Right ventricle myocardium superior (tissue), 1 donor: ENCODE measurements at places on chromosomes 4 and X. TPM values are rescaled to one million over a fixed set of nuclear protein-coding genes. Genes with fewer than 3 reads are reported as not detected.

The RBM3 gene
- 103 TPM for total RNA-seq

The COL4A6 gene
- total RNA-seq: 7.4 TPM

The PRR27 gene
- total RNA-seq: not detected

- DNase-seq: no peak
Observed at GRCh38 chrX:104435249-104435648, 130.8 kb upstream of the IL1RAPL2 start.

DNA sequence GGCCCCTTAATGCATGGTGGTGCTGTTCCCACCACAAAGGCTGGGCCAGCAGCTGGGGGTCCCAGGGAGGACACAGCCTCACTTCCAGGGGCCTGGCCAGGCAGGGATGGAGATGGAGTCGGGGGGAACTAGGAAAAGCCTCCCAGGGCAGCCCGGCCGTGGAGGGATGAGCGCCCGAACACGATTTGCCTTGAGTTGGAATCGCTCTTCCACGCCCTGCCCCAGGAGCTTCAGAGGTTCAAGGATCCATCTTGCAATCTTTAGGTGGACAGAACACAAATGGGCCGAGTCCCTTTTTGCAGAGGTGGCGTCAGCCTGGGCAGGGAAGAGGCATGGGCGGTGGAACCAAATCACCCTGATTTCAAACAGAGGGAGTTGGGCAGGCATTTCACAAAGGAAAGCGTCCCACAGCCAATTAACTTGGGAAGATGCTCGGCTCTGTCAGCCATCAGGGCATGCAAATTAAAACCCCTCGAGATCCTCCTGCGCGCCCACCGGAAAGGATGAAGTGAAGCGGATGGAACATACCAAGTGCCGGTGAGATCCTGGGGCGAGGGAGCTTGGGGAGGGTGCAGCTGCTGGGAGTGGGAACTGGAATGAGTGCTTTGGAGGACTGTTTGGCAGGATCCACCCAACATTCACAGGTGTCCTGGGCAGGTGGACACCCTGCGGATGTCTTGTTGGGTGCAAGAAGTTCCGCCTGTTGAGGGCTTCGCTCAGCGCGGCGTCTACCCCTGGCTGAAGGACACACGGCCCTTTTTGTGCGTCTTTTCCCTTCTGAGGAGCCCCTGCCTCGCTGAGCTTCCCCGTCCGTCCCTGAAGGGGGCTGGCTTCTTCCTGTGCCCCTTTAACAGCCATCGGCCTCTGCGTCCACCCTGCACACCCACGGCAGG, 75.7 kb downstream of the HTRA3 start:
- peak; percentile 23 for DNase-seq

GRCh38 chr4:2040391-2041238, 18.5 kb upstream of the NAT8L start:
- DNase-seq: no peak

GRCh38 chrX:10015723-10016518, 48.8 kb downstream of the CLDN34 start:
- DNase-seq: peak; percentile 67

DNA sequence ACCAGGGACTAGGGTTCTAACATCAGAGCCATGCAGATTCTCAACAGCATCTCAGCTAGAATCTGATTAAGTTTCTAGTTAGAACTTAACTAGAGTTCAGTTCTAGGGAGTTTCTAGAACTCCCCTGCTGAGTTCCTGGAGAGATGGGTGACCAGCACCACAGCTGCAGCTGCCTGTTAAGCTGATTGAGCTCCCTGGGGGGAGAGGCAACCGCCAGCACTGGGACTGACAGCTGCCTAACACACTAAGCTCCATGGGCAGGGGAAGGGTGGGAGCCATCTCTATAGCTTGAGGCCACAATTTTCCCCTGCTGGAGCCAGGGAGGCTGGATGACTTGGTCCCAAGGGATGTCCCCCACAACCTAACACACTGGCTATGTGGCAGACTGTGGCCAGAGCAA, 84.2 kb downstream of the CHIC1 start:
- no peak for DNase-seq

GRCh38 chrX:3548765-3549391, 164.6 kb downstream of the PRKX start:
- DNase-seq: no peak

GRCh38 chrX:134798472-134798871, 140.2 kb upstream of the PLAC1 start:
- DNase-seq: no peak

DNA sequence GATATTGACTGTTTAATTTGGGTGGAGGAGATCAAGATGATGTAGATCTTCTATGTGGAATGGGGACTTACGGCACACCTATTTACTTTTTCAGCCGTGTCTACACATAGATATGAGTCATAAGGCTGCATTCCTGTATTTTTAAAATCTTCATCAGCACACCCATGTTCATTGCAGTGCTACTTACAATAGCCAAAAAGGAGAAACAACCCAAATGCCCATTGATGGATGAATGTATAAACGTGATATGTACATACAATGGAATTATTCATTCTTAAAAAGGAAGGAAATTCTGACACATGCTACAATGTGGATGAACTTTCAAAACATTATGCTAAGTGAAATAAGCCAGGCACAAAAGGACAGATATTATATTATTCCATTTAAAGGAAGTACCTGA, 98.6 kb downstream of the AASDH start:
- DNase-seq: no peak
